H1 (cell line): ENCODE measurements at places on chromosomes 3 and 15.
A peak's percentile ranks its signal among the peaks of the same experiment; 100 is the strongest.

GRCh38 chr3:31999907-32000439 lies 18.4 kb downstream of the ZNF860 start:
- H3K27ac ChIP-seq: no peak overlapping the region
- no peaks in the 10 kb centered on the region for H3K36me3 ChIP-seq
- no peaks in the 10 kb centered on the region for H3K27me3 ChIP-seq
- peaks cover 14% of the 10 kb centered on the region for H3K4me1 ChIP-seq

- H3K36me3 ChIP-seq: no peaks in the 10 kb centered on the region
- no peaks in the 10 kb centered on the region for H3K4me1 ChIP-seq
- no peak overlapping the region for H3K4me3 ChIP-seq
- H3K27me3 ChIP-seq: no peaks in the 10 kb centered on the region
- DNase-seq: no peak
Measured at GRCh38 chr3:18630295-18630694, 205.2 kb upstream of the SATB1 start.

DNA sequence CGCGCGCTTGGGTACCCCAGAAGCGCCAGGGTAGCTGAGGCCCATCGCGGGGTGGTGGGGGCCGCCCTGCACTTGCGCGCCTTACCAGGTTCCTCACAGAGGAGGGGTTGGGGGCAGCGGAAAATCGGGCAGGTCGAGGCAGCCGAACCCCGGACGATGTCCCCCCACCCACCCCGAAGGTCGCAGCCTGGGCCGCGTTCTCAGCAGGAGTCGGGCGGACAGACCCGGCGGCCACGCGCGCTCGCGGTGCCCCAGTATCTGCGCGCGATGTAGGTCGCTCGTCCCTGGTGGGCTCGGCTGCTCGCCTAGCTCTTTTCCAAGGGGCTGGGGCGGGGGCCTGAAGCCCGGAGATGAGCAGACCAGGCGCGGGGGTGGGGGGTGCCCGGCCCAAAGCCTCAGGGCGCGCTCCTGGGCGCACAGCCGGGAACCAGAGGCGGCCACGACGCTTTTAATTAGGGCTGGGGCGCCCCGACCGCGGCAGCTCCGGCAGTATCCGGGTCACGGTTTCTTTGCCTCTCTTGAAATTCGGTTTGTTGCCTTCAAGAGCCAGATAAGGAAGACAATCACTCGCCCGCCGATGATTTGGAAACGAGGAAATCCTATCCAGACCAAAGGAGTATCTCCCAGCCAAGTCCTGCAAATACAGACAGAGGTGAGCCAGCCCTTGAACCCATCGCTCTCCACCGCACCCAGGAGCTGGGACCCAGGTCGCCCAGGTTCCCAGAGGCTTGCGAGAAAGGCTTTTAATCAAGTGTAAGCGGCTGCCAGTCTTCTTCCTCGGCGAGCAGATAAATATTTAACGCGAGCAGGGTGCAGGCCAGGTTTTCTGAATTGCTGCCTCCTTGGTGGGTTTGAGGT lies 4.6 kb downstream of the SKOR1 start:
- H3K27me3 ChIP-seq: peaks cover 100% of the 10 kb centered on the region
- no peak overlapping the region for H3K27ac ChIP-seq
- peak; percentile 52 for DNase-seq
- peaks cover 30% of the 10 kb centered on the region for H3K4me1 ChIP-seq
- peak overlapping the region; percentile 7 for H3K4me3 ChIP-seq

GRCh38 chr3:61154457-61155198 lies 96.6 kb downstream of the FHIT start:
- no peaks in the 10 kb centered on the region for H3K36me3 ChIP-seq
- H3K27ac ChIP-seq: no peak overlapping the region
- H3K4me1 ChIP-seq: no peaks in the 10 kb centered on the region
- DNase-seq: no peak
- no peaks in the 10 kb centered on the region for H3K27me3 ChIP-seq
